Glutamatergic neuron (in vitro differentiated cells): ENCODE measurements at places on chromosomes 2 and 18. TPM values are rescaled to one million over a fixed set of nuclear protein-coding genes. Genes with fewer than 3 reads are reported as not detected.

CRYGD gene
- 0.76 TPM for total RNA-seq

DLX1 gene
- 0.61 TPM for total RNA-seq

LIMS4 gene
- 0.47 TPM for total RNA-seq

SLC5A7 gene
- total RNA-seq = 0.27 TPM

OXER1 gene
- not detected for total RNA-seq

CENPA gene
- 4.7 TPM for total RNA-seq

ASTL gene
- total RNA-seq = not detected

LIPG gene
- total RNA-seq = 10.2 TPM

FAM228A gene
- total RNA-seq = 0.69 TPM

KCNK3 gene
- total RNA-seq = 21.7 TPM

SP5 gene
- 1.8 TPM for total RNA-seq

SKOR2 gene
- total RNA-seq = 6.7 TPM

CYP26B1 gene
- total RNA-seq = 9.7 TPM

TGFA gene
- total RNA-seq = 4.7 TPM

DCDC2C gene
- not detected for total RNA-seq

REG3G gene
- total RNA-seq = not detected

C2orf80 gene
- total RNA-seq = not detected

SPC25 gene
- 7.1 TPM for total RNA-seq
